ENCODE measurements at places on chromosomes 1 and 21.

GRCh38 chr1:117563492-117563875 is 42.4 kb upstream of the TENT5C start:
- no peak for DNase-seq

- no peak for DNase-seq
Observed at GRCh38 chr1:31016868-31017267, 48.6 kb downstream of the PUM1 start.

DNA sequence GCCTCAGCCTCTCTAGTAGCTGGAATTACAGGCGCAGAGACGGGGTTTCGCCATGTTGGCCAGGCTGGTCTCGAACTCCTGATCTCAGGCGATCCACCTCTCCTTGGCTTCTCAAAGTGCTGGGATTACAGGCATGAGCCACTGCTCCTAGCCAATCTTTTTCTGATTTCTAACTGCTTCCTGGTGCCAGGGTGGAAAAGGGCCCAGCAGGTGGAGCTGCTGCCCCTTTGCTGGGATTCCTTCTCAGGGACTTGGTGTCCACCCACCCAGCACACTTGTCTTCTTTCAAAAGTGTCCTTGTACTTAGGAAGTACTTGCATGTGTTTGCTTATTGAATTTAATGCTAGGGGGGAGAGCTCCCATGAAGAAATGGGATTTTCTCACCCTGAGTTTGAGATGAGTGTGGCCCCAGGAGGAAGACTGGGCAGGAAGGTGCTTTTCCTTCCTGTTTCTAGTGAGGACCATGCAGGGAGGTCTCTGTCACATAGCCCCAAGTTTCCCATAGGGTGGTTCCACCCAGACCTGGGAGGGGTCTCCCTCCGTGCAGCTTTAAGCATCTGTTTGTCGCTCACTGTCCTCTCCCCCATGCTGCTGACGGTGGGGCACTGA is 14.2 kb downstream of the UTP11 start:
- peak; percentile 56 for DNase-seq

DNA sequence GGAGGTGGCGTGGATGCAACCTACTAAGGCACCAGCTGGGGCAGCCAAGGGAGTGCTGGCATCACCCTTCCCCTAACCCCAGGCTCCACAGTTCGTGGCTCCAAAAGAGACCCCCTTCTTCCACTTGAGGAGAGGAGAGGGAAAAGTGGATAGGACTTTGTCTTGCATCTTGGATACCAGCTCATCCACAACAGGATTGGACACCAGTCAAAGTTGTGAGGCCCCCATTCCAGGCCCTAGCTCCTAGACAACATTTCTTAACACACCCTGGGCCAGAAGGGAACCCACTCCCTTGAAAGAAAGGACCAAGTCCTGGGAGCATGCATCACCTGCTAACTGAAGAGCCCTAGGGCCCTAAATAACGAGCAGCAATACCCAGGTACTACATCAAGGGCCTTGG is 372.6 kb upstream of the PLXNA2 start:
- DNase-seq, result no peak

DNA sequence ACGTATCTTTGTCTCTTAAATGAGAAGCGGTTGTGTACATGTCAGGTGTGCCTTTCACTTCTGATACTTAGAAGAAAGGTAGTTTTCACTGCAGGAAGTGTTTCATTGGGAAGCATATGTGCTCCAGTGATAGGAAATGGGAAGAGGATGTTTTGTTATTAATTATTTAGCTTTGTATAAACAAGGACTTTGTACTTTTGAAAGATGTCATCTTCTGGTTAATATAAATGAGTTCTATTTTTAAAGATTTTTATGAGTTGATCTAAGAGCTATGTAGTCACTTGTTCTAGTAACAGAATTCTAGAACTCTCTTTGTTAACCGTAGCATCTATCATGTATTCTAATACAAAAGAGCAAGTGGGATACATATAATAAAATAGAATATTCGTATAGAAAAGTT is 130.5 kb downstream of the RASAL2 start:
- no peak for DNase-seq

GRCh38 chr1:1889847-1890505 is 911 bp downstream of the GNB1 start:
- DNase-seq, result peak; percentile 83

- DNase-seq, result no peak
Observed at GRCh38 chr1:46797696-46798470, 963 bp upstream of the CYP4B1 start.

DNA sequence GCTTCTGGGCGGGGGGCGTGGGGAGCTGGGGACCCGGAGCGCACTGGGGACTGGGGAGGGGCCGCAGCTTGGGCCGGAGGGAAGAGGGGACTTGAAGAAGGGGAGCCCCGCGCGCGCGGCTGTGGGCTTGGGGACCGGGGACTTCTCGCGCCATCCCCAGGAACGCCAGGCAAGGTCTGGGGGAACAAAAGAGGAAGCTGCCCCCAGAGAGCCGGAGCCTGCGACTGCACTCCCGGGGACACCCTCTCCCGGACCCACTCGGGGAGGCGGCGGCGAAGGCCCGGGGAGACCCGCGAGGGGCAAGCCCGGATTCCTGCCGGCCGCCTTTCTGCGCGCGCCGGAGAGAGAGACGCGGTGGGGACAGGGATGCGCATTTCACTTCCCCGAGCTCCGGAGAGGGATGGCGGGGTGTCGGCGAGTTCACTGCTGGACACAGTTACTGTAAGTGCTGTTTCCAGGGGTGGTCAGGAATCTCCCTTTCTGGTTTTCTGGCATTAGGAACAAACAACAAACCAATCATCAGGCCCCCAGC is 732 bp downstream of the ABCG1 start:
- peak; percentile 52 for DNase-seq

DNA sequence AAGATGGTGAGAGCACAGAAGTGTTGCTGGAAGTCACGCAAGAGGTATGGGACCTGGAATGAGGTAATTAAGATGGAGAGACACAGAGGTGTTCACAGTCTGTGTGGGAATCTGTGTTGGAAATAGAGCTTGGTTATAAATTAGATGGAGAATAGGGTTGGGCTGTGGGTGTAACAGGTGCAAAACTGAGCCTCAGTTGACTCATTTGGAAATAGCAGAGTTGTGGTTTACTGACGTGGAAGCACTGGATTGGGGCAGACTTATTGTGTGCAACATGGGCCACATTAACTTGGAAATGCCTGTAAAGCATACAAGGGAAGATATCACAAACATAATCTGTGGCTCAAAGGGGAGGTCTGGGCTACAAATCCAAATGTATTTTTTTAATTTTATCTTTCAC is 13.0 kb downstream of the CAMSAP2 start:
- DNase-seq, result no peak

DNA sequence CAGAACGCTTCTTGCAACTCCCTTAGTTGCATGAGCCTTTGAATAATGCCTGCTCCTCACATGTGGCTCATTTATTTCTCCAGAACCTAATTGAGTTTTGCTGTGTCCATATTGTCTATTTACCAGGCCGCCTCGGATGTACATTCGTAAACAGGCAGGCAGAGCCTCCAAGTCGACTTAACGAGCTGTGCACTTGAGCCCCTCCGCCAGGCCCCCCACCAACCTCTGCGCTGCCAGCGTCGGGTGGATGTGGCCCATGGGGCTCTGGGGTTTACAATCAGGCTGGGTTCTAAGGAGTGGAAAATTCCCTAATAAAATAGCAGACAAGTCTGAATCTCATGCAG is 106.1 kb downstream of the NPHP4 start:
- peak; percentile 2 for DNase-seq

DNA sequence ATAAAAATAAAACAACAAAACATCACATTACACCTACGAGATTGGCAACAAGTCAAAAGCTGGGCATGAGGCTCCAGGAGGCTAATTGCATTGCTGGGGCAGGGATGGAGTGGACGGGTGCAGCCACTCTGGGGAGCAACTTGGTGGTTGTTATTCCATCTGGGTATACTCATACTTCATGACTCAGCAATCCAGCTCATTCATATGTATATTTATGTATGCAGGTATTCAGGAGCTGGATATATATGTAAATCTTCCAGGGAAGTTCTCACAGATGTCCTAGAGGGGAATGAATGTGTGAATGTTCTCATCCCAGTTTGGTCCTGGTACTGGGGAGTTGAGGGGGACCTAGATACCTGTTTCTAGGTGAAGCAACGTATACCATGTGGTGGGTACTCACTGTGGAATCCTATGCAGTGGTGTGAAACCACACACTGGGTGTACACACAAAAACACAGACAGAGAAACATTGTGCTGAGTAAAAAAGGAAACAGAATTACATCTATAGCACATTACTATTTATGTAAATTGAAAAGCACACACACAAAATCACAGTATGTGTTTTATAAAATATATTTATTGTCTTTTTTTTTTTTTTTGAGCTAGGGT is 79.7 kb upstream of the RAB4A start:
- no peak for DNase-seq

DNA sequence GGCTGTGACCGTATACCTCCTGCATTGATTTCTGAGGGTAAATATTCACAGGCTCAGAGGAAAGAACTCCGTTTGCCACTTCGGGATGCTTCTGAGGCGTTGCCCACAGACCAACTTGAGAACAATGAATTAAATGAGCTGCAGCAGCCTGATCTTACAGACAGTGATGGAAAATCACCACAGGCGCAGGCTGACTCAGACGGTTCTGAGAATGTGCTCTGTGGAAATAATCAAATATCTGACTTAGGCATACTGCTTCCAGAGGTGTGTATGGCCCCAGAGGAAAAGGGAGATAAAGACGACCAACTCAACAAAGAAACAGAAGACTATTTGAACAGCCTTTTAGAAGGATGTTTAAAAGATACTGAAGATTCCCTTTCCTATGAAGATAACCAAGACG is 76.7 kb upstream of the SCCPDH start:
- DNase-seq, result no peak

GRCh38 chr1:13514821-13515220 is 1.0 kb upstream of the LRRC38 start:
- DNase-seq, result no peak

DNA sequence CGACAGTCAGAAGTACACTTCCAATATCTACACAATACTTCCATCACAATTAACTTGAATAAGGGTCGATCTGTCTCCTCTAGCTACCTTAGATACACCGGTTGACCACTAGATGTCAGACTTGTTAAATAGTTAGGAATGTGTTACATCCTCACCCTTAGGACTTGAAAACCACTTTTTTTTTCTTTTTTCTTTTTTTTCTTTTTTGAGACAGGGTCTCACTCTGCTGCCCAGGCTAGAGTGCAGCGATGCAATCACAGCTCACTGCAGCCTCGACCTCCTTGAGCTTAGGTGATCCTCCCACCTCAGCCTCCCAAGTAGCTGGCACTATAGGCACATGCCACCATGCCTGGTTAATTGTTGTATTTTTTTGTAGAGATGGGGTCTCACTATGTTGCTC is 120.4 kb upstream of the GREM2 start:
- DNase-seq, result no peak

- DNase-seq, result no peak
Observed at GRCh38 chr1:225597926-225598575, 54.9 kb downstream of the ENAH start.
